ENCODE measurements at places on chromosomes 5 and 9. TPM values are rescaled to one million over a fixed set of nuclear protein-coding genes. Genes with fewer than 3 reads are reported as not detected.

The GDA gene
- total RNA-seq, result 150 TPM

The NPM1 gene
- total RNA-seq, result 296 TPM

The SOHLH1 gene
- total RNA-seq, result 10.1 TPM

The EPB41L4B gene
- 38.1 TPM for total RNA-seq

The PAPPA gene
- total RNA-seq, result 0.20 TPM

The DIRAS2 gene
- total RNA-seq, result 285 TPM

The SHROOM1 gene
- 28.3 TPM for total RNA-seq

The INSL6 gene
- not detected for total RNA-seq

The SLC34A1 gene
- not detected for total RNA-seq

The SHB gene
- total RNA-seq, result 16.9 TPM

The LIX1 gene
- total RNA-seq, result 13.0 TPM

The CDH9 gene
- total RNA-seq, result 33.4 TPM
